ENCODE measurements at places on chromosomes 6 and 20.

GRCh38 chr6:127716465-127716864, 139.5 kb downstream of the C6orf58 start:
- DNase-seq = no peak

DNA sequence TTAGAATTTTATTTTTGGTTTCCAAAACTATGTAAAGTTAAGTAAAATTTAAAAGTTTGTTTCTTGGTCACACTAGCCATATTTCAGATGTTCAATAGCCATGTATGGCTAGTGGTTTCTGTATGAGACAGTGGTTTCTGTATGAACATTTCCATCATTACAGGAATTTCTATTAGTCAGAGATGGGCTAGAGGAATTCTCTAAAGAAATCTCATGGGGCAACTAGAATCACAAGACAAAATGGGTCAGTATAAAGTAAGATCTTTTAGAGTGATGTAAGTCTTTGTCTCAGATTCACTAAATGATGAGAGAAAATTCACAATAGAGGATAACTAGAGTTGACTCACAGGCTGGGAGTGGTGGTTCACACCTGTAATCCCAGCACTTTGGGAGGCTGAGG, 149.0 kb downstream of the FUT9 start:
- DNase-seq = no peak

GRCh38 chr6:44397424-44398164, 10.1 kb downstream of the CDC5L start:
- no peak for DNase-seq

- DNase-seq = no peak
These were observed 1.4 kb upstream of the ENPP3 start for GRCh38 chr6:131635384-131636340.

- no peak for DNase-seq
These were observed 632.7 kb downstream of the RFPL4B start for GRCh38 chr6:112979830-112980229.

DNA sequence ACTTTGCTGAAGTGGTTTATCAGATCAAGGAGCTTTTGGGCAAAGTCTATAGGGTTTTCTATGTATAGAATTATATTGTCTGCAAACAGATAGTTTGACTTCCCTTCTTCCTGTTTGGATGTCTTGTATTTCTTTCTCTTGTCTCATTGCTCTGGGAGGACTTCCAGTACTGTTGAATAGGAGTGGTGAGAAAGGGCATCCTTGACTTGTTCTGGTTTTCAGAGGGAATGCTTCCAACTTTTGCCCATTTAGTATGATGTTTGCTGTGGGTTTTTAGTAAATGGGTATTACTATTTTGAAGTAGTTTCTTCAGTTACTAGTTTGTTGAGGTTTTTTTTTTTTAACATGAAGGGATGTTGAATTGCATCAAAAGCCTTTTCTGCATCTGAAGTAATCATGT, 36.1 kb downstream of the KCNS1 start:
- DNase-seq = no peak

GRCh38 chr6:35230950-35231349, 17.2 kb downstream of the SCUBE3 start:
- no peak for DNase-seq

GRCh38 chr6:7769702-7770101, 43.8 kb downstream of the BMP6 start:
- DNase-seq = no peak

DNA sequence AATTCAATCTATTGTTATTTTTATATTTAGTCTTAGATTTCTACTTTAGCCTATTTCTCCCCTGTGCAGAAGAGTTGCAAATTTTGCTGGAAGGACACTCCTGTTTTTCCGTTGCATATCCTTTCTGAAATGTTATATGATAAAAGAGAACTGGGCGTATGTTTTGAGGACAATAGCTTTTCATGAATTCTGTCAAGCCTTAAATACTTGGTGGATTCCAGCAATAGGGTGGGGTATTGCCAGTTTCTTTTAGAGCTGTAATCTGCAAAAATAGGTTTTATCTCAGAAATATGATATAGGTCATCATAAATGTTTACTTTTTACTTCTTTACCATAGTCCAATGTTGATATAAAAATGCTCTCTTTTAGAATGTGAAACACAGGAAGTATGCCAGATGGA, 42.0 kb downstream of the VTA1 start:
- DNase-seq = no peak

DNA sequence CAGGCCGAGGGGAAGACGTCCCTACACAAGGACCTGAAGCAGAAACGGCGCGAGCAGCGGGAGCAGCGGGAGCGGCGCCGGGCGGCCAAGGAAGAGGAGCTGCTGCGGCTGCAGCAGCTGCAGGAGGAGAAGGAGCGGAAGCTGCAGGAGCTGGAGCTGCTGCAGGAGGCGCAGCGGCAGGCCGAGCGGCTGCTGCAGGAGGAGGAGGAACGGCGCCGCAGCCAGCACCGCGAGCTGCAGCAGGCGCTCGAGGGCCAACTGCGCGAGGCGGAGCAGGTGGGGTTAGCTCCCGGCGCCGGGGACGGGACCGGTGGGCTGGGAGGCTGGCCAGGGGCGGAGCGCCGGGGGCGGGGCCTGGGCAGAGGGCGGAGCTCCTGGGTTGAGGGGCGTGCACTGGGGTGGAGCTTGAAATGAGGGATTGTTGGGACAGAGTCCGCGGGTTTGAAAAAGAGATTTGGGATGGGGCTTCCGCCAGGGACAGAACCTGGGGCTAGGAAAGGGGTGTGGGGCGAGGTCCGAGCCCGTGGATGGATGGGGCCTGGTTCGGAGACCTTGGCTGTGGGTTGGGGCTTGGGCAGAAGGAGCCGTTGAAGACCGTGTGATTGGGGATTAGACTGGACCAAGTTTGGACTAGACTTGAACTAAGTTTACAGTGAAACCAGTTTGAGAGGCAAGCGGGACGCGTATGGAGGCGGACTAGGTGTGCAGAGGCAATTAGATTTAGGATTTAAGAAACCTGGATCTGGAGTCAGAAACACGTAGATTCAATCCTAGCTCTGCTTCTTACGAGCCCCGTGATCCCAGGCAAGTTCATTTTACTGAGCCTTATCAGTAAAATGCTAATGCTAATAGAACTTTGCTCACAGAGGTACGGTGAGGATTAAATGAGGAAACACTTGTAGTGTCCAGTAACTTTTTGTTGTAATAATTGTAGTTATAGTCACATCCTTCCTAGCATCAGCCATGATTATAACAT, 20.9 kb downstream of the DEF6 start:
- peak; percentile 88 for DNase-seq

DNA sequence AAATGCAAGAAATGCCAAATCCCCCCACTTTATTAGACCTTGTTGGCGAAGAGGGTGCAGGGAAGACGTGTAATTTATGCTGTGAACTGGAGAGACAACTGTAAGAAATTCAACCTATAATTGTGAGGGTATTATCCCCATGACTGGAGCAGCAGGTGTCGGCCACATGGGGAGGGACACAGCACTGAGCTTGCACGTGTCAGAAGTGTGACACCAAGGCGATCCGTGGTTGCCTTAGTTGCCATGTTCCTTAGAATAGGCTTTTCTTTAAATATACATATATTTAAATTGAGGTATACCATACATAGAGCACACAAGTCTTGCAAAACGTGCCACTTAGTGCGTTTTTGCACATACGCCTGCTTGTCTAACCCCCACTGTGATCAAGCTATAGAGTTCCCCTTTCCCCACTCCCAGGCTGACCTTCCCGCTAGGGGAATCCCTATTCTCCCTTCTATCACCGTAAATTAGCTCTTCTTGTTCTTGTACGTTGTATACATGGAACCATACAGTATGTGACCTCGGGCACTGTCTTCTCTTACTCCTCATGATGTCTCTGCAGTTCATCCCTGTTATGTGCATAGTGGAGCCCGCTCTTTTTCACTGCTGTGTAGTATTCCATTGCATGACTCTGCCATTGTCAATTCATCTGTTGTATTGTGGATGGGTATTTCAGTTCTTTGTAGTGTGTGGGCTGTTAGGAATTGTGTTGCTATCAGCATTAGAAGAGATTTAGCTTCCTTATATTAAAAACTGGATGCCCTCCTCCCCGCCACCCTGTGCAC, 81.6 kb upstream of the PMEPA1 start:
- DNase-seq = no peak
